SIG-M5 (cell line): ENCODE measurements at places on chromosomes 1 and 21.

DNA sequence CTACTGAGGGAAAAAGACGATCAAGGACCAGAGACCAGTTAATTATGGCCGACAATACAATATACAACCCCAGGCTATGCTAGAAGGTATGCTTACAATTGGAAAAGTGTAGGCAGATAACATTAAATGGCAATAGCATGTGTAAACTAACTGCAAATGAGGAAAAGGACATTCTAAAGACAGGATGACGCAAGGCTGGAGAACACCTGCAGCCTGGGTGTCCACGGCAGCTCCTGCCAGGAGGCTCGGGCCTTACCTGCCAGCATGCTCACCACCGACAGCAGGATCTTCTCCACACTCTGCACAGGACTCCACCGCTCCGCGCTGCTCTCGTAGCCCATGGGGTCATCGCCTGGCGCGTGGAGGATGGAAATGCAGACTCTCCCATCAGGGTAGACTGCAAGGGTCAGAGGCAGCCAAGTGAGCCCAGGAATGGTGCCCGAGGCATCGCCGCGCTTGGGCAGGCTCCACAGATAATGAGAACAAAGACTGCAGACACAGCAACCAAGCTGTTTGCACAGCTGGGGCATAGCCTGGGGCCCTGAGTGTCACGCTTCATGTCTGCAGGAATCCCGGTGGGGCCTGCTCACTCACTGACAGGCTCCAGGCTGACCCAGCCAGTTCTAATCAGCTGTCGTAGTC, 28.2 kb downstream of the UBE2G2 start:
- no peak for DNase-seq

DNA sequence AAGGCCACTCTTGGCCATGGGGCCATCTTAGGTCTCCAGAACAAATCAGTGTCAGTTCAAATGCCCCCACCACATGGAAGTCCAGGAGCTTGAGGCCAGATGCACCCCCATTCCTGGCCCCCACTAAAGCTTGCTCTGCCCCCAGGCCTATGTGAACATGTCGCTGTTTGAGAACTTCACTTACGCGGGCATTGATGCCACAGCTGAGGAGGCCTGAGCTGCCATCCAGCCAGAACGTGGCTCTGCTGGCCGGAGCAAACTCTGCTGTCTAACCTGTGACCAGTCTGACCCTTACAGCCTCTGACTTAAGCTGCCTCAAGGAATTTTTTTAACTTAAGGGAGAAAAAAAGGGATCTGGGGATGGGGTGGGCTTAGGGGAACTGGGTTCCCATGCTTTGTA, 15.1 kb upstream of the MPL start:
- no peak for DNase-seq

DNA sequence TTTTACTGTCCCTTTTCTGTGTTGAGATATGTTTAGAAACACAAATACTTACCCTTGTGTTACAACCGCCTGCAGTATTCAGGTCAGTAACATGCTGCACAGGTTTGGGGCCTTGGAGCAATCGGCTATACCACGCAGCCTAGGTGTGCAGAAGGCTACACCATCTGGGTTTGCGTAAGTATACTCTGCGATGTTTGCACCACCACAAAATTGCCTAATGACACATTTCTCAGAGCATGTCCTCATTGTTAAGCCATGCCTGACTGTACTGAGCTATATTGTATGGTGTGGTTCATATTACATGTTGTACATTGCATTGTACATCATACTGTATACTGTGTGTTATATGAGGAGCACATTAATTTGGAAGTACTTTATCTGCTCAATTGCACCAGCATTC, 247.4 kb downstream of the RHOU start:
- DNase-seq = no peak

DNA sequence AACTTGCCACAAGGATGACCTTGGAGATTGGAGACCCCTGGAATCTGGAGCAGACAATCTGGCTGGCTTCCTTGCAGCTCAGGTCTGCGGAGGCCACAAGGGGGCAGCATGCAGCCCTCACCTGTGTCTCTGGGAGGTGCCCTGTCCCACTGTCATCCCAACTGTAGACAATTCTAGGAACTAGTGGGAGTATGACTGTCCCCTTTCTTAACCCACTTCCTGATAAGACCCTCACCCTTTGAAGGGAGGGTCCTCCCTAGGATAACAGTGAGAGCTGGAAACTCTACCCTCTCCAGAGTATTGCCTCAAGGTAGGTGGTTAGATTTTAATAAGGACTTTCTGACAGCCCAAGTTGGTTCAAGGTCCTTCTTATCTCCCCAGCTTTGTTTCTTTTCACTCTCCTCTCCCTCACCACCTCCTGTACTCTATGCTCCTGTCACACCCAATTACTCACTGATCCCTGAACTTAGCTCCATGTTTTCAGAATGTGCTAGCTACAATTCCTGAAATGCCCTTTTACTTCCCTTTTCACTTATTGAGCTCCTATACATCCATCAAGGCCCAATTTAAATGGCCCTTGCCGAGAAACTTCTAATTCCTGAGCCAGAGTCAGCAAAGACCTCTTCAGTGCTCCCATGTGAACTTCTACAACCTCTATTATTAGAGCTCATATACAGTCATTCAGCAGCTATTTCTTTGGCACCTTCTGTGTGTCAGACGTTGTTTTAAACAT, 9.2 kb upstream of the KCNQ4 start:
- no peak for DNase-seq
